ENCODE measurements at places on chromosomes 12 and 14.

- no peak for DNase-seq
These were observed 931 bp upstream of the MYF5 start for GRCh38 chr12:80715713-80716249.

GRCh38 chr12:55715169-55715764, 579 bp upstream of the BLOC1S1 start:
- no peak for DNase-seq

DNA sequence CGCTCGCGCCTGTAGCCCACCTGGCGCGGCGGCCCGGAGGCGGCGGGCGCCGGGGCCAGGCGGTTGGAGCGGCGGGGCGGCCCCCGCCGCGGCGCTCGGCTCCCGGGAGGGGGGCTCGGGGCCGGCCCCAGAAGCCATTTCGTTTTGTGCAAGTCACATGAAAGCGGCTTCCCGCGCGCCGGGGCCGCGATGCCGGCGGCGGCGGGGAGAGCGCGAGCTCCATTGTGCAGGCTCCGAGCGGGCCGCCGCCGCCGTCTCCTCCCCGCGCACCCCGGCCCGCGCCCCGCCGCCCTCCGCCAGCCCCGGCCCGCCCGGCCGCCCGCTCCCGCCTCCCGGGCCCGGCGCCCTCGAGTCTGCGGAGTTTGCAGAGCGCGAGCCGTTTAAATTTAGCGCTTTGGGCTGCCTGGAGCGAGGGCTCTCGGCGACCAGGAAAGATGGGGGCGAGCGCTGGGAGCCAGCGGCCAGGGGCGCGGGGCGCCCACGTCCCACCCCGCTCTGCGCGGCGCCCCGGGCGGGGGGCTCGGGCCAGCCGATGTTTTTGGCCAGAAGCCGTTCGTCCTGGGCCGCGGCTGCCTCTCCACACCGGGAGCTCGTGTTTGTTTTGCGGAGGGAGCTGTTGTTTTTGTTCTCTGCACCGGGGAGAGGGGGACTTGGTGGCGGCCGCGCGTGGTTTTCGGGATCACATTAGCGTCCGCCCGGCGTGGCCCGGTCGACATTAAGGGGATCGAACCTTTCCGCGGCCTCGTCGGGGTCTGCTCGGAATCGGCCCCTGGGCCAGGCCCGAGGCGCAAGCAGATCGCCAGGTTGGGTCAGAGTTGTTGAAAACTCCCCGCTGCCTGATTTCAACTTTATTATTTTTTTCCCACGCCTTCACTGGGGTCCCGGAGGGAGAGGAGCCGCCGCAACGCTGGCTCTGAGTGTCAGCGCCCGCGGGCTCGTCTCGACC, 982 bp downstream of the BCL7A start:
- peak; percentile 70 for DNase-seq

DNA sequence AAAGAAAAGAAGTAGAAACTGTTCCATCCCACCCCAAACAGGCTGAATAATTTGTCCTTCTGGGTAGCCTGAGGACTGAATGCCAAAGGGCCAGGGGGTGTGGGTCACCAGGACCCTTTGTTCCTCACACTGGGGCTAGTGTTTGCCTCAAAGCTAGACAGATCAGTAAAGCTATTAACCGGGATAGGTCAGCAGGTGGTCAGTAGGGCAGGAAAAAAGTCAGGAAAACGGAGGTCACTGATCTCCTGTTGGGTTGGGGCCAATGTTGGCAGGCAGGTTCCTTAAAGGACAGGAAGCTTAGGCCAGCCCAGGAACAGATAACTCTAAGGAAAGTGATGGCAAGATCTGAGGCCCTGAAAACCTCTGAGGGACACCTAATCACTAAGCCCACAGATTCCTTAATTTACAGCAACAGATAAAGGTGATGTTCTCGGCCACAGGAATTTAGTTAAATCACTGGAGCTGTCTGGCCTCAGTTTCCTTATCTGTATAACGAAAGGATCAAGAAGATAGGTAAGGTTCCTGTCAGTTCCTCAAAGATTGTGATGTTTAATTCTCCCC, 22.7 kb upstream of the TMPO start:
- DNase-seq = peak; percentile 64

DNA sequence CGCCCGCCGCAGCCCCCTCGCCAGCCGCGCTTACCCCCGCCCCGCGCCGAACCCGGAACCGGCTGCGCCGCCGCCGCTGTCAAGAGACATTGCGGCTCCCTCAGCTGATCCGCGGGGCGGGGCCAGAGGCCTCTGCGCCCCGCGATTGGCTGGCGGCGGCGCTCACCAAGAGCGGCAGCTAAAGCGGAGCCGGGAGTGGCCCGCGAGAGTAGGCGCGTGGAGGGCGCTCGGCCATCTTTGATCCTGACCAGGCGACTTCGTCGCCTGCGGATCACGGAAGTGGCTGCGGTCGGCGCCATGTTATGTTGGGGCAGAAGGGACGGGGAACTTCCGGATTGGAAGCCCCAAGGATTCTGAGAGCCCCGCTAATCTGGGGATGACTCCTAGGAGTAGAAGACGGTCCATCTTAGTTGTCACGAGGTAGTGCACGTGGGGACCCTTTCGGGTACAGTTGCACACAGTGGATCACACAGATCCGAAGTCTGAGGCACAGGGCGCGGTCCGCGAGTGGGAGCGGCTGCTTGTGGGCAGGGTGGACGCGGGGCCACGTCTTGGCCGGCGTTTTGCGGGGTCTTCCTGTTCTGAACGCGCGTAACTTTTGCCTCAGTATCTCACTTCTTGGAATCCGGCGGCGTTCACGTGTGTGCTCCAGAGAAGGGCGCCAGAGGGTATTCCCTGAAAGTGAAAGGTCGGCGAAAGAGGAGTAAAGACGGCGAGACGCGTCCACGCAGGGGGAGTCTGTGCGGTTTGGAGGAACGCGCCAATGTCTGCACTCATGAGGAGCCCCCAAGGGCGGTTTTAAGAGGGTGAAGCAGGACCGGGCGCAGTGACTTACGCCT, at the start of gene CHFR:
CHFR (minus strand) TSS at position 93 of the 839 bp plus-strand sequence. CDS start 277 bp downstream, outside the sequence.
- DNase-seq = peak; percentile 100

DNA sequence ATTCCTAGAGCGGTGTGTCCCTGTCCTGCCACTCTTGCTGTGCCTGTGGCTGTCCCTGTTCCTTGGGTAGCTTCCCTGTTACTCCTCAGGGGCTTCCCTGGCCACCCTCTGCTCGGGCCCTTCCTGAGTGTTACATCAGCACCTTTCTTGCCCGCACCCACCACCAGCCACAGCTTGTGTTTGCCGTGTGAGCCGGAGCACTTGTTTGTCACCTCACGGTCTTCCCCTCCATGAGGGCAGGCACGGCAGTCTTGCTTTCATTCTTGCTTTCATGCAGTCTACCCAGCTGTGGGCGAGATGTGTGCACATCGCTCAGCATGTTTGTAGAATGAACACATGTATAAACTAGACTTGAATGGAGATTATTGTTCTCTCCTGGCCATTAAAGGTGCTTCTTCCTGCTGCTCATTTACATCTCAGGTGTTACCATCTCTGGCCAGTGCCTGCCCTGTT, 42.0 kb downstream of the TRAF3 start:
- DNase-seq = no peak

- DNase-seq = peak; percentile 94
These were observed 1.1 kb upstream of the NUDT4 start for GRCh38 chr12:93376436-93377251.

DNA sequence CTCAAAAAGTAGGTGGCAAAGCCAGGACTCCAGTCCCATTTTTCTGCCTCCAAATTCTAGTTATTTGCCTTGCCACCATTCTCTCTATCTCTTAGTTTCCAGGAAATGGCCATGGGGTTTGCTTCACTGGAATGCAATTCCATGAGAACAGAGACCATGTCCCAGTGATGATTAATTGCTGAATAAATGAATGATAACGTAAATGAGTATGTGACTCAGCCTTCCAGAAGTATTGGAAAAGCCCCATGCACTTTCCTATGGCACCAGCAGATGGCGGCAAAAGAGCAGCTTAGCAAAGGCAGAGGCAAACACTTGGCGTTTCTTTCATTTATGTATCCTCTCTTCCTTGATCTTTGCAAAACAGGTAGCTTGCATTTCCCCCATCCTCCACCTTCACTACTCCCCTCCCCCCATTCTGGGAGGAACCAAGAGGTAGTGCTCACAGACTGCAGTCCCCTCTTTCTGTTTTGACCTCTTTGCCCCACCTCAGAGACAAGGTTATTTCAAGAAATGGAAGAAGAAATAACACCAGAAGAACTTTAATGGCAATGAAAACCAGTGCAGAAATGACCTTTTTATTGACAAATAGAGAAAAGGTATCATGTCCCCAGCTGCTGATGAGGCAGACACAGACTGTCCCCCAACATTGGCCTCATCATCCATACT, 21.3 kb downstream of the TBX3 start:
- peak; percentile 92 for DNase-seq

DNA sequence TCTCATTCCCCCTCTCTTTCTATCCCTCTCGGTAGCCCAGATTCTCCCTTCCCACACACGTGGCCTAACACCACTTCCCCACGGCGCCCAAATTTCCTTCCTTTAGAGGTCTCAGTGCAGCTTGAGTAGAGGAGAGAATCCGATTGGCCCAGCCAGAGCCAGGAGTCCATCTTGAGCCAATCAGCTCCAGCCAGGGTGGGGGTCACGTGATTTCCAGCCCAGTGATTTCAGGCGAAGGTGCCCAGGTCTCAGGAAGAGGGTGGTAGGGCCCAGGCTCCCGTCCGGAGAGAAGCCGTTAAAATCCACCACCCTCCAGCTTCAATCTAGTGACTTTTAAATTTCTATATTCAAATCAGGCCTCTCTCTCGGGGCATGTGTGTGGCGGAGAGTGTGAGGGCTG, 45.2 kb upstream of the MYL2 start:
- DNase-seq = peak; percentile 45

GRCh38 chr14:73726025-73726961, 12.1 kb upstream of the PNMA1 start:
- no peak for DNase-seq

GRCh38 chr14:39154594-39155189, 15.4 kb downstream of the TRAPPC6B start:
- no peak for DNase-seq

DNA sequence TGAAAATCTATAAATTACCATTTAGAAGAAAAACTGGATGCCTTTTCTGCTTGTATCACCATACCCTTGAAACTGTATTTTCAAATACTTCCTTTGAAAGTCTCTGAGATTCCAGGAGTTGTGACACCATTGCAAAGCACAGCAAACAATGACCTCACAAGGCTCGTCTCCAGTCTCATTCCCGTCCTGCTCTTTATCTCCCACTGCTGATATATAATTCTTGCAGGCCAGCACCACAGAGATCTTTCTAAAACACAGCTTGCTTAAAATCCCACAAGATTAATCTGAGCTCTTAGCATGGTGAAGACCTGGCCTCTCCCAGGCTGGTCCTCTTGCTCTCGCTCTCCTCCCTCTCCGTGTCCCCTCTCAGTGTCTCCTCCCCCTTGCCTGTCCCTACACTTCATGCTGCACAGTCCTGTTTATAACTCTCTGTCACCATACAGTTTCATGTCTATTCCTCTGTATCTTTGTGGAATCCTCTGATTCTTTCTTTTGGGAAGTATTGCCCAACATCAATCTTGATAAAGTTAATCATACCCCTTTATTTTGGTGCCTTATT, 51.8 kb downstream of the ZFYVE21 start:
- no peak for DNase-seq

GRCh38 chr12:90163975-90164374, 455.3 kb upstream of the ATP2B1 start:
- no peak for DNase-seq

GRCh38 chr14:101372894-101373620, 188.2 kb upstream of the DIO3 start:
- no peak for DNase-seq

- no peak for DNase-seq
These were observed 74.4 kb downstream of the DAAM1 start for GRCh38 chr14:59262717-59263454.

DNA sequence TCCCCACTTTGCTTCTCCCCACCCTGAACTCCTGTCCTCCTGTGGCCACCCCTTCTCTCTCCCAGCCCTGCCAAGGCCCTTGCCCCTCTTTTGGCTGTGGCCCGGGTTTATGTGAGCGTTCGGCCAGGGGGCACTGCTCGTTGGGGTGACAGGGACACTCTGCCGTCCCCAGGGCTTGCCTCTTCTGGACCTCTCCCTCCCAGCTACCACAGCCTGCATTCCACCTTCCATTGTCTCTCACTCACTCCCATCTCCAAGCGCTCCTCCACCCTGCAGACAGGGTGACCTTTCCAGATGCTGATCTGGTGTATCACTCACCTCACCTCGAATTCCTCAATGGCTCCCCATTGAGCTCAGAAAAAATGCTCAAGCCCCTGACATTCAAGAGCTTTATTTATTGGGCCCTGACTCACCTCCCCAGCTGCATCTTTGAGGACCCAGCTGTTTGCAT, 1.4 kb downstream of the SERPINA9 start:
- DNase-seq = peak; percentile 49

DNA sequence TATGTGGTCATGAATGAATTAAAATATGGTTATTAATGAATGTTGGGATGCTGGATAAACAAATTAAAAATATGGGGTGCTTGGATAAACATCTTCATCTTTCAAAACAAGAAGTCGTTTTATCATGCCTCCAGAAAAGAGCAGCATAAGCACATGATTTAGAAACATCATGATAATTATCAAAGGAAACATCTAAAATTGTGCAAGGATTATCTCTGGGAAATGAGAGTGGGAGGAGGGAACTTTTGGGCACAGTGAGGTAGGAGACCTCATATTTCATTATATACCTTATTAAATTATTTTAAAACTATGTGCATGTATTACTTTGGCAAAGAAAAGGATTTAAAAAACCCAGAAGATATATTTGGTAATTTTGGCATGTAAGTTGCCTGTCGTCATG, 8.9 kb downstream of the C3AR1 start:
- DNase-seq = no peak

GRCh38 chr14:95769976-95770375, 56.1 kb upstream of the TCL1A start:
- no peak for DNase-seq

DNA sequence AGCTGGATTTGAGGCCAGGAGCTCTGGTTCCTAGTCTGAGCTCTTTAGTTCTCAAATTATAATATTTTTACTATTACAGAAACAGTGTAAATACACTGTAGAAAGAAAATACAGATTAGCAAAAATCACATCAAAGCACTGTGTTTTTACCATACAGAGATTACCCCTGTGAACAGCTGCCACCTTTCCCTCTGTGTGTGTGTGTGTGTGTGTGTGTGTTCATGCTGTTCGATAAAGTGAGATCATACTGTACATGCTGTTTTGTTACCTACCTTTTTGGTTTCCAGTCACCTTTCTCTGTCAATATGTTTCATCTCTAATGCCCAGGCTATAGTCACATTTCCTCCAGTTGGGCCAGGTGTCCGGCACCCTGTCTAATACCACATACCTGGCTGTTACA, 26.9 kb downstream of the MVK start:
- no peak for DNase-seq

- no peak for DNase-seq
These were observed 36.0 kb downstream of the RTRAF start for GRCh38 chr14:52025310-52025709.

- DNase-seq = no peak
These were observed 10.3 kb upstream of the KCNA1 start for GRCh38 chr12:4899364-4899763.

- peak; percentile 67 for DNase-seq
These were observed 19.3 kb downstream of the ZC2HC1C start for GRCh38 chr14:75088566-75089373.

- no peak for DNase-seq
These were observed 88.1 kb upstream of the CPSF6 start for GRCh38 chr12:69151254-69151764.

All from islet precursor cell (in vitro differentiated cells).